Heart left ventricle (tissue), 16 donors: ENCODE measurements at places on chromosomes 6 and 20.

- DNase-seq = no peak
Observed at GRCh38 chr6:124768224-124768623, 194.0 kb upstream of the RNF217 start.

DNA sequence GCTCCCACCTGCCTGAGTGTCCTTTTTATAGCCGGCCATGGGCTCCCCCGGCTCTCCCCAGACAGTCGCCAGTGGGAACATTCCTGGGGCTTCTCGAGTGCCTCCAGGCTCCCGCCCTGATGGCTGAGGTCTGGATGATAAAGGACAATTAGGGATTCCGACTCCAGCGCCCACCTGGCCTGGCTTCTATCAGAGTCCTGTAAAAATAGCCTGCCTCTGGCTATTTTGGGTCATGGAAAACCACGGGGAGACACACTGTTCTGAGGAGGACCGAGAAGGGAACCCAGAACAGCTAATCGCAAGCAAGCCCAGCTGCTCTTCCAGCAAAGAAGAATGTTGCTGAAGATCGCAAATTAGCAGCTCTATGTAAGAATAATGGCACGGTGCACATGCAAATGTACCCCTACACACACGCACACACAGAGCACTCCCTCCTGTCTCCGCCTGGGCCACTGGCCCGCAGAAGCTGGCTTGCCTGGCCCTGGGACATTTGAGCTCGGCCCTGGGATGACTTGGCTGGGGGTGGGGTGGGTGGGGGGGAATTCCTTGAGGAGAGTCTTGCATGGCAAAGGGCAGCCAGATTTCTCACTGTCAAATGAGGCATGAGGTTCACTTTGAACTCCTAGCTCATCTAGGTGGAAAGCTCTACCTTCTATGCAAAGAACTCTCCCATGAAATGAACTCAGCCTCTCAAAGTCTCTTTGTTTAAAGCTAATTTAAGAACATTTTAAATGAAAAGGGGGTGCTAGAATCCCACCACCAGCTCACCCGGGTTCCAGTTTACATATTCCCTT, 55.3 kb downstream of the CTCFL start:
- peak; percentile 86 for DNase-seq

DNA sequence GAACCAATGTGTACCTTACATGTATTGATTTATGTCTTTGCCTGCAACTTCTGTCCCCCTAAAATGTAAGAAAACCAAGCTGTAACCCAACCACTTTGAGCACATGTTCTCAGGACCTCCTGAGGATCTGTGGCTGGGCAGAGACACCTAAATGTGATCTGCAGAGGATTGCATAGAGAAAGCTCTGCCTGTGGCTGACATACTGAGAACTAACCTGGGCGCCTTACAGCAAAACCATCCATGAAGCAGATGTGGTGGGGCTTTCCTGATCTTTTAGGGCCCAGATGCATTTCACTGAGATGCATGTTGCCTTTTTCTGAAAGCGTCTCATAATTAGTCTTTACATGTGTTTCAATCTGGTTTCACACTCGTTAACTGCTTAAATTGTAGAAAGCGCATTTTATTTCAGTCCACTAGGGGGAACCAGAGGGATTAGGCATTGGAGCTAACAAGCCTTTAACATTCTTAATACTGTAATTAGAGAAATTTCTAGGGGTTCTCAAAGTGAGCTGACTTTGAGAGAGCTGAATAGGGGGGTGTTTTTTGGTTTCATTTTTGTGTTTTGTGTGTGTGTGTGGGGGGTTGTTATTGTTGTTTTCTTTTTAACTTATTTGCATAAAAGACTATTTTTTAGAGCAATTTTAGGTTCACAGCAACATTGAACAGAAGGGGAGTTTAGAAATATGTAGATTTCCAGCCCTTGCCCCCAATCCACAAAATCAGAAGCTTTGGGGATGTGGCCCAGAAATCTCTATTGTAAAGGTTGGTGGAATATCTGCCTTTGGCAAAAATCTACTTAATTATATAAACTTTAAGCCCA, 50.9 kb upstream of the FAM184A start:
- DNase-seq = no peak

GRCh38 chr20:25283221-25283951, 35.5 kb downstream of the PYGB start:
- DNase-seq = peak; percentile 56

DNA sequence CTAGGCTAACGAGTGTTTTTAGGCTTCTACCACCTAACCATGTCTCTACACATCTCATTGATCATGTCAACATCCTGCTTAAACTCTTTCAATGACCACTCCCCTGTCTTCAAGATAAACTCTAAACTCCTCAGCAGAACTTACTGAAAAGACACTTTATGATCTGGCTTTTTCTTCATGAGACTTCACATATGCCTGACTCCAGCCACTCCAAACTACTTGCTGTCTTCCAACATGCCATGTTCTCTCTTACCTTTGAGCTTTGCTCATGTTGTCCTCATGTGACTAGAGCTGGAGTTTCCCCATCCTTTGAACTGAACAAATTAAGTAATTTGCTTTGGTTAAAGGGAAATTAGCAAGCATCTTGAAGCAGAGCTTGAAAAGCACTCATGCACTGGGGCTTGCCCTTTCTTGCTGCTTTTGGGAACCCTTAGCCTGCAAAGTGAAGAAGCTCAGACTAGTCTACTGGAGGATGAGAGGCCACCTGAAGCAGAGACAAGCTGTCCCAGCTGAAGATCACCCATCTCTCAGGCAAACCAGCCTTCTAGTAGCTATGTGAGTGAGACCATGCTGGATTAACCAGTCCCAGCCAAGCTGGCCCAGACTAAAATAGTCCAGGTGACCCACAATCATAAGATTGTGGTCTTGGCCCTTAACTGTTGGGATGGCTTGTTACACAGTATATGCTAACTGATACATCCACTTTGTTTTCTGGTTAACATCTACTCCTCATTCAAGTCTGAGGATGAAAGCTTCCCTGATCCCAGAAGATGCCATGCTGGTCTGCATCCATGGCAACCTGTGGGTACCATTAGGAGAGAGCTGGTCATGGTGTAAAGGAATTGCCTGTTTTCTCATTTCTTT, 235.8 kb downstream of the GMPR start:
- DNase-seq = no peak

GRCh38 chr20:50845566-50846215, 50.8 kb downstream of the BCAS4 start:
- DNase-seq = no peak

GRCh38 chr6:143828572-143828971, 14.6 kb upstream of the LTV1 start:
- no peak for DNase-seq

- no peak for DNase-seq
Observed at GRCh38 chr6:53369051-53369450, 20.3 kb upstream of the ELOVL5 start.

DNA sequence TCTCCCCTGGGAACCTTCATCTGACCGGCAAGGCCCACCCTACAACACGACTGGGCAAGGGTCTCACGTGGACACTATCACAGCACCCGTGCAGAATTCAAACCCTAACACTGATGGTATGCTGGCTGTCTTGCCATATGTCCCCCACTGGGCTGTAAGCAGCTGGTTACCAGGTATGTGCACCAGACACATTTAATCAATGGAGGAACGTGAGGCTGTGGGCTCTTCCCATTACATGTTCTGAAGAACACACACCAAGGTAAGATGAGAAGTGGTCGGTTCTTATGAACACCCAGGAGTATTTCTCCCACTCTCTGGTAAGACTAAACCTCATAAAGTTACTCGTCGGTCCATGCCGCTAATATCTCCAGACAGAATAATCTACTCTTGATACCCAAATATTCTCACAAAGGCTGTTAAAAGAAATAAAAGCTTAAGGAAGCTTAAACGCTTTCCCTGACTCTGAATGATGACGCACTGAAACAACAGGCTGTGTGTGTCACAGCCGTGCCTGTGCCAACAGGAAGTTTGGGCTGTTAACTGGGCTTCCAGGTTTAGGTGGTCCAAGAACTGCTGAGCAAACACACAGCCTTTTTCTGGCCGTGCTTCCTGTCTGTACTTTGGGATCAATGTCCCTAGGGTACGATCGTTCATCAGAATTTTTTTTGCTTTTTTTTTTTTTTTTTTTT, 75.3 kb downstream of the SLC23A2 start:
- DNase-seq = peak; percentile 73

DNA sequence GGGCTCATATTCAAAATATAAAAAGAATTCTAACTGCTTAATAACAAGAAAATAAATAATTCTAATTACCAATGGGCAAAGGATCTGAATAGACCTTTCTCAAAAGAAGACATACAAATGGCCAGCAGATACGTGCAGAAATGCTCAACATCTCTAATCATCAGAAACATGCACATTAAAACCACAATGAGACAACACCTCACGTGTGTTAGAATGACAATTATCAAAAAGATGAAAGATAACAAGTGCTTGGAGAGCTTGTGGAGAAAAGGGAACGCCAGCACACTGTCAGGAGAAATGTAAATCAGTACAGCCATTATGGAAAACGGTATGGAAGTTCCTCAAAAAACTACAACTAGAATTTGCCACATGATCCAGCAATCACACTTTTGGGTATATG, 53.6 kb downstream of the MBOAT1 start:
- no peak for DNase-seq

DNA sequence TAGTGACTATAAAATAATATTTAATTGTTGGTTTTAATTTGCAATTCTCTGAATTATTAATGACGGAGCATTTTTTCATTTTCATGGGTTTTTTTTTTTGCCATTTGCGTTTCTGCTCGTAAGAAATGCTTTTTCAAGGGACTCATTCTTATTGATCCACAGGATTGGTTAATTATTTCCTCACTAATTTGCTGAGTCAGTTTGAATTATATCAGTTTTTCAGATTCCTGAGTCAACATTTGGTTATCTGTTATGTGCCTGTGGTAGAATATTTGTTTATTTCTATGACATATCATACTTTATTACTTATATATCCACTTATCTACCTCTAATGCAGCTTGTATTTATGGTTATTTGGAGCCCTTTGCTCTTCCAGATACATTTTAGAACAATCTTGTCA, 257.0 kb upstream of the BTBD3 start:
- no peak for DNase-seq

- no peak for DNase-seq
Observed at GRCh38 chr6:157376706-157377230, 4.2 kb upstream of the ZDHHC14 start.

GRCh38 chr6:51788121-51788520, 299.3 kb downstream of the PKHD1 start:
- DNase-seq = no peak

DNA sequence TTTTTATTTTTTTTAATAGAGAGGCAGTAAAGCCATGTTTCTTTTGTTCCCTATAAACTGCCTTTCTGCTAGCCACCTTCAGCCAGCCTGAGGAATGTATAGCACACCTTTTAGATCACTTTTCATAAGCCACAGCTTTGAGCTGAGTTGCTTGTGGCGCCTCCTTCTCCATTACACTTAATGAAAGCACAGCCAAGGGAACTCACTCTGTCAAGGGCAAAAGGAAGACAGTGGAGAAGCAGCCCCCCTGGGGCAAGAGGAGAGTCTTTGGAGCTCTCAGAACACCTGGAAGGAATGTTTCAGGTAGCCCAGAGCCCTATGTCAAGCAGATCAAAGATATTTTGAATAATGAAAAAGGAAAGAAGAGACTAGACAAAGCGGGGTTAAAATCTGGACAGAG, 235.1 kb downstream of the CLIC5 start:
- no peak for DNase-seq

DNA sequence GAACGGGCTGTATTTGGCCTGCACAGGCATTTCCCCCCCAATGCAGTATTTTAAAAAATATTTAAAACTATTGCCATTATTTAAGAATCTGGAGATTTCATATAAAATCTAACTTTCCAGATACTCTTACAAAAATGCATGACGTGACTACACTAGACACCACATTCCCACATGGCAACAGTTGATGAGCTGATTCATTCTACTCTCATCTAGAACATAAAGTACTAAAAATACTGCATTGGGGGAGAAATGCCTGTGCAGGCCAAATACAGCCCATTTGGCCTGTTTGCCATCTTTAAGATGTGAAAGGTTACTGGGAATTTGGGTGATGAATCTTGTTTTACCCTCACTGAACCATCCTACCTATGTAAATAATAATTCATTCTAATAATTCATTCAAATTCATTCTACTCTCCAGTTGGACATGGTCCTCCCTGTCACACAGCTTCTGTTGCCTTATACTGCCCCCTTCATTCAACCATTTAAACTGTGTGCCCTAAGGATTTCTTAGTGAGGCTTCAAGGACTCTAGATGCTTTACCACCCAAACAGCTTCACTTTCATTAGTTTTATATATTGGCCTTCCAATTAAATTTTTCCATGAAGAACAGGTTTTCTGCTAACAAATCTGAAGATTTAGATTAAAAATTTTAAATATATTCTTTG, 6.9 kb upstream of the ZSCAN16 start:
- no peak for DNase-seq

DNA sequence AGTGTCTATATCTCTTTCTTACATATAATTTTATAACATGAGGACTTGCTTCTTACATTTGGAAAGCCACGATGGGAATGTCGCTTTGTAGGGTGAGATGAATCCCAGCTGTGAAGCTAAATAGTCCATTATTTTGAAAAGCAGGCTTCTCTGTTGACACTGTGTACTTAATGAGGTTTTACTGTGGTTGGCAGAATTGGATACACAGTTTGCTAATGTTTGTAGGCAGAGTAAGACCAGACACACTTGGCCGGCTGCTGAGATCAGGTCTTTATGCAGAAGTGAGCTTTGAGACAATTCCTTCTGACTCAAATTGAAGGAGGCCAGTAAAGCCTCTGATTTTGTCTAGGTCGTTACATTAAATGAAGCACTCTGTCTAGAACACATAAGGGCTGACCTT, 93.0 kb downstream of the NDUFAF5 start:
- DNase-seq = no peak

DNA sequence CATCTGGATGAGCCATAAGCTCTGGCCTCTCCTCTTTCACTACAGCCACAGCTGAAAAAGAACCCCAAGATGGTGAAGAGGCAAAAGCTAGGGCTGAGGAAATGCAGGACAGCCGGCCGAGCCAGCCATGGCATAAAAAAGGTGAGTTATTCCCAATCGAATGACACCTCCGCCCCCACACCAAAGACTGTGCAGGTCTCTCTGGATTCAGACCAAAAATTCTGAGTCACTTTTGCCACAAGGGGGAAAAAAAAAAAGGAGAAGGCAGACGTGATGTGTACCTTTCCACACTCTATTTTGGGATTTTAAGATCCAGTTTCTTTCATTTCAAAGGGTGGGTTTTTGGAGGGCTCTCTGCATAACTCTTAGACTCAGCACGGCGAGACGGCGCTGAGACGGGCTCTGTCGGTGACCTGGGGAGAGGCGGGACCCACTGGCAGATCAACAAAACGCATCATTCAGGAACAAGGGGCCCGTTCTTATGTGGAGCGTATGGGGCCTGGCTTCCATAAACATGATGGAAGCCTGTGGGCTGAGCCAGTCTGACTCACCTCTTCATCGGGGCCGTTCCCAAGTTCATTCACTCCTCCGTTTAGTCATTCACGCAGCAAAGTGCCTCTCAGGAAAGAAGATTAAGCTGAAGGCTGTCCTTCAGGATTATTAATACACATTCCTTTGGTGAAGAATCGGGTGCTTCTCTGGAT, 54.8 kb downstream of the NFATC2 start:
- DNase-seq = no peak

GRCh38 chr6:33766921-33767907, 20.5 kb upstream of the IP6K3 start:
- no peak for DNase-seq
